GM23248 (cell line): ENCODE measurements at places on chromosomes 1 and 21. TPM values are rescaled to one million over a fixed set of nuclear protein-coding genes. Genes with fewer than 3 reads are reported as not detected.
A peak's percentile ranks its signal among the peaks of the same experiment; 100 is the strongest.

Gene SYPL2
- total RNA-seq = 0.11 and 0.13 TPM in 2 replicates

DNA sequence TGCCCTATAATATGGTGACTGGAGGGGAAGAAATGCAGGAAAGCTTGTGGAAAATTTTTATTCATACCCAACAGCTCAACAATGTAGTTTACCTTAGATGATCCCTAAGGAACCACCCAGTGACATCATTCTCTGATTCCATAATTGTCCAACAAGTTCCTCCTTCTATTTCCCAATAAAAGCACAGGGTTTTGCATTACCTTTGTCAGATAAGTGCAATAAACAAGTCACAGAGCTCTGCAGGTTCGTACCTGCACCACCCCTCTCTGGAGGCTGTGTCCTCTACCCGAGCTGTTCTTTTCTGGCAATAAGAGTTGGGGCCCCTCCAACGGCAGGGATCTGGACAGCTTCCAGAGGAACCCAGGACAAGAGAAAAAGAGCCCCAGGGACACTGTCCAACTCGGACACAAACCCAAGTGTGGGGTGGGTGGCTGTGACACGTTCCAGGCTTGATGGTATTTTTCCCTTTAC lies 38.8 kb downstream of the RCAN1 start:
- DNase-seq = peak; percentile 69

Gene RIMS3
- 0.25 TPM in 1 of 2 replicates, not detected in the other for total RNA-seq

GRCh38 chr1:156711011-156711817 lies 5.8 kb upstream of the CRABP2 start:
- peak; percentile 51 for DNase-seq

DNA sequence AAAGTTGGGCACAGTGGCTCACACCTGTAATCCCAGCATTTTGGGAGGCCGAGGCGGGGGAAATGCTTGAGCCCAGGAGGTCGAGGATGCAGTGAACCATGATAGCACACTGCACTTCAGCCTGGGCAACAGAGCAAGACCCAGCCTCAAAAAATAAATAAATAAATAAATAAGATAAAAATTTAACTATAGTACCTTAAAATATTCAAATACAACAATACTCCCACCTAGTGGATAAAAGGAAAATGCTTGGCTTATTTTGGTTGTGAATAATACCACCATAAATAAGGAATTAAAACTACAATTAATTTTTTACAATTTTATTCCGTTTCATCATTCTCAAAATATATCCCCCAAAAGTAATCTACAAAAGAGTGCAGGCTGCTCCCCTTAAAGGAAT lies 8.1 kb downstream of the PSMG1 start:
- peak; percentile 44 for DNase-seq

Gene FCRL6
- not detected in 2 replicates for total RNA-seq

Gene NR1I3
- not detected in 2 replicates for total RNA-seq

DNA sequence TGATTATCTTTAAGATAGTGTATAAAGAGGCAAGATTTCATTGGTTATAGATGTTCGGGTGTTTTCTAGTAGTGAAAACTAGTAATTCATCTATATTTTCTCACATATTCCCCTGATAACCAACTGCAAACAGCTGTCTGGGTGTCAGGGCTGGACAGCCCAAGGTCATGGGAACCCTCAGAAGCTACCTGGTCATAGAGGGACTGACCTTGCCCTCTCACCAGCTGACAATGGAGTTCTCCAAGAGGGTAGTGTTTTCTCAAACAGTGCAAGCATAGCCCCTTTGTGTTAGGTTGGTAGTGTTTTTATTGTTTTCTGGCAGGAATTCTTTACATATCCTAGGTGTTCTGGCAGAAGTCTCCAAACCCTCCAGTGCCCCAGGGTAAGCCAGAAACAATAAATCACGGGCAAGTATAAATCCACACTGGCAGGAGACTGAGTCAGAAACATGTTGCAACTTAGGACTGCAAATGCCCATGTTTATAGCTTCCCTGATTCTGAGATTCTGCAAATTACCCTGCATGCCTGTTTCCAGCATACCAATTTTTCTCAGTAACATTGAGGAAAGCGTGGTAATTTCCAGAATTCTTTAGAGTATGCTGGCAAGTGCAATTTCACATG lies 82.8 kb upstream of the ATP1A1 start:
- DNase-seq = no peak

DNA sequence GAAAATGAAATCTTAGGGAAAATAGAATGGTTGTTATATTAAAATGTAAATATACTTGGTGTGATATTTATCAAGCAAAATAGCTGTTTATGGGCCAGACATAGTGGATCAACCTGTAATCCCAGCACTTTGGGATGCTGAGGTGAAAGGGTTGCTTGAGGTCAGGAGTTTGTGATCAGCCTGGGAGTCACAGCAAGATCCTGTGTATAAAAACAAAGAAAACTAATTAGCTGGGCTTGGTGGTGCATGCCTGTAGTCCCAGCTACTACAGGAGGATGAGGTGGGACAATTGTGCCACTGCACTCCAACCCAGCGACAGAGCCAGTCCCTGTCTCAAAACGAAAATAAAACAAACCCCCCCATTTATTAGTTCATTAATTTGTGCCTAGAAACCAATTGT lies 21.6 kb upstream of the CFHR1 start:
- no peak for DNase-seq
